Activated CD4-positive, alpha-beta T cell treated with anti-CD3 and anti-CD28 coated beads for 48 hours (primary cell): ENCODE measurements at places on chromosomes 7 and 10.

- no peak for DNase-seq
These were observed 529.1 kb upstream of the POM121L12 start for GRCh38 chr7:52506325-52506724.

DNA sequence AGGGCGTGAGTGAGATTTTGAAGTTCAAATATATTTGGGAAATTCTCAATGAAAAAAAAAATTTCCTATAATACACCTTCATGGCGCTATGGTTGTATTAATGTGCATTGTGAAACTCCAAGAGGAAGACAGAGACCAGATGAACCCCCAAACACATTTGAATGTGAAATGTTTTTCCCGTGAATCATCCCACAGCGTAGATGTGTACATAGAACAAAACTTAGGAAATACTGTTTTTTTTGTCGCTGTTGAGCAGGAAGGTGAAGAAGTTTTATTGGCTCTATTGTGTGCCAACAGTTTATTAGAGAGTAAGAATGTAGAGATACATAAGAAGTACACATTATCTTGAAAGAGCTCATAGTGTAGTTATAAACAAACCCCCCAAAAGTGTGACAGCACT is 134.0 kb downstream of the KCND2 start:
- no peak for DNase-seq

- DNase-seq: no peak
These were observed 281.8 kb downstream of the POU6F2 start for GRCh38 chr7:39259391-39260003.

DNA sequence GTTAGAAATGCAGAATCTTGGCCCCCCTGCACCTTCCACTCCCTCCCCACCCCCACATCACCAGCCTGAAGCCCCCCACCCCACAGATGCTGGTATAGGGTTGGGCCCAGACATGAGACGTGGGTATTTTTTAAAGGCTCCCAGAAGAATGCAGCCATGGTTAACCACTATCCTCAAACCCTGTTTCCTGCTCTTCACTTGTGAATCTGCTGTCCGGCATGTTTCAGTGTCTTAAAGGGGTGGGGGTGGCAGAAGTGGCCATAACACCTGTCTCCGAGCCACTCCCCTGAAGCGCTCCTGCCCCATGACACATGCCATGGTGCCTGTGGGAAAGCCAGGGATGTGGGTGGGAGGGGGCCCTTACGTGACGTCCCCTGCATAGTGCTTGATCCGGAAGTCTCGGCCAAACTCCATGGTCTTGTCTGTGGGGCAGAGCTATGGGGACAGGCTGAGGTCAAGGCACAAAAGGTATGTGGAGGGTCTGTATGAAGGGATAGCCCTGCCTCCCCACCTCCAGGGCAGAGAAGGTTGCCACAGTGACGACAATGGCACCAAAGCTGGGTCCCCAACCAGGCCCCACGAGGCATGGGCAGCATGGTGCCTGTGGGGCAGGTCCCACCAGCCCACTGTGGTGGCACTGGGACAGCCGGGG is 9.6 kb downstream of the MYO1G start:
- no peak for DNase-seq

GRCh38 chr10:70652761-70653657 is 19.3 kb upstream of the ADAMTS14 start:
- no peak for DNase-seq

DNA sequence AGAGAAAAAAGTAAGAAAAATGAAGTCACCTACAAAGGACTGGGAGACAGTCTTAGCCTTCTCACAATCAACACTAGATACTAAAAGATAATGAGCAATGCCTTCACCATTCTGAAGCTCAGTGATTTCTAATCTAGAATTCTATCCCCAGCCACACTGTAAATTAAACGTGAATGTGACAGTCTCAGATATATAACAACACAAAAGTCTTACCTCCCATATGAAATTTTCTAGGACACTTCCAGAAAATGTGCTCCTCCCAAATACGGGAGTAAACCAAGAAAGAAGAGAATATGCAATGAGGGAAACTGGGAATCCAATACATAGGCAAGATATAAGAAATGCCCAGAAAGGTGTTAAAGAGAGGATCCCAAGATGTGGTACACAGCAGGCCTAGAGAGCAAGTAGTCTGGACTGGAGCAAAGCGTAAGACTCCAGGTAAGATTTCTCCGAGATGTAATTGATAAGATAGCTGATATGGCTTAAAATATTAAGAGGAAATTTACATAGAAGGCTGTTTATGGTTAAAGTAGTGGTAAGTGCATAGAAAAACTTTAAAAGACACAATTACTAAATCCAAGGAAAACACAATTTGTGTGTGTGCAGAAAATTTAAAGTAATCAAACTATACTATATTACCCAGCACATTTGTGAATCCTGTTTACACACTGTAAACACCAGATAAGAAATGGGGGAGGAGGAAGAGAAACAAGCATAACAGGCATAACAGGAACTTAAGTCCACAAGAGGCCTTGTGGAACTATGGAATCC is 44.1 kb downstream of the SGMS1 start:
- DNase-seq: no peak

DNA sequence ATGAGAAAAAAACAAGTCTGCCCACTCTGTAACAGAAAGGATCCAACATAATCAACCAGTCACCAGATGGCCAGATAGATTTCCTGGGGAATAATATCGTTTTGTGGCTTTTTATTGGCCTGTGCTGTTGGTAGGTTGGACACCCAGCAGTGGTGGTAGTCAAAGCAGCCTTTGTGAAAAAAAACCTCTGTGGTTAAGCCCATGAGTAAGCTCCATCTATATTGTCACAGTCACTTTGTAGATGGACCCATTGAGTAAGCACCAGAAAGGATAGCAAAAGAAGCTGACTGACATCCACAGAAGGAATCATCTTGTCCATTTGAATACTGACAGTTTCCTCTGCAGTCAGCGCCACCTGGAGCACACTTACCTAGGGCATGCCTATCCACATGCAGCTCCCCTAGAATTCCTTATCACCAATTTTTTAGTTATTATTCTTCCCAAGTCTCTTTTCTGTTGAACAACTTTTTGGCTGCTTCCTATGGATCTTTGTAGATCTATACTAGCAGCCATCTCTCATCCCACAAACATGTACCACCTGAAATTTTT is 96.9 kb downstream of the IQUB start:
- no peak for DNase-seq

- DNase-seq: no peak
These were observed 5.0 kb downstream of the CALD1 start for GRCh38 chr7:134784251-134785049.

DNA sequence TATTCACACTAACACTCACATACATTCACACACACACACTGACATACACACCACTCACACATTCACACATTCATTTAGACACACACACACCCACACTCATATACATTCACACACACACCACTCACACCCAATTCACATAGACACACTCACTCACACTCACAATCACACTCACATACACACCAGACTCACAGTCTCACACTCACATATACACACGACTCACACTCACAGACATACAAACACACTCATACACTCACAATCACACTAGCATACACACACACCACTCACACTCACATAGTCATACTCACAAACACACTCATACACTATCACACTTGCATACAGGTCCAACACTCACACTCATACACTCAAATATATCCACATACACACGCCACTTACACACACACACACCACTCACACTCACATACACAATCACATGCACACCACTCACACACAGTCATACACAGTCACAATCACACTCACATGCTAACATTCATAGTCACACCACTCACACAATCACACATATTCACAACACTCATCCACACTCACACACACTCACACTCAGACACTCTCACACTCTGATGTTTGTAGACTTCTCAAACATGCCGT is 312.6 kb downstream of the SFMBT2 start:
- no peak for DNase-seq

DNA sequence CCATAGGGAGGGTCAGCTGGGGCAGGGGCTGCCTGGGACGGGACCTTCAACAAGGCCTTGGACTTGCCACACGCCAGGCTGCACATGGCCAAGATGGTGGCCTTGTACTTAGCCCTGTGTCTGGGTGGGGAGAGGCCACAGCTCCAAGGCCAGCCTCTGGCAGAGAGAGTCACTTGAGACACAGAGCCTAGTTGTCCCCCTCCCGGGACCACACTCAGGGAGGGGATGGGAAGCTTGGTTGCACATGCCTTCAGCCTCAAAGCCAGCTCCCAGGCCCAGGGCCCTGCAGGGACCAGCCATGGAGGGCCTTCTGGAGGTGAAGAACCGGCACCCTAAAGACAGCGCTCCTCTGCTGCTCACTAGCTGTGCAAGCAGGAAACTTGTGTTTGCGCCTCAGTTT is 16.7 kb downstream of the MMRN2 start:
- no peak for DNase-seq

DNA sequence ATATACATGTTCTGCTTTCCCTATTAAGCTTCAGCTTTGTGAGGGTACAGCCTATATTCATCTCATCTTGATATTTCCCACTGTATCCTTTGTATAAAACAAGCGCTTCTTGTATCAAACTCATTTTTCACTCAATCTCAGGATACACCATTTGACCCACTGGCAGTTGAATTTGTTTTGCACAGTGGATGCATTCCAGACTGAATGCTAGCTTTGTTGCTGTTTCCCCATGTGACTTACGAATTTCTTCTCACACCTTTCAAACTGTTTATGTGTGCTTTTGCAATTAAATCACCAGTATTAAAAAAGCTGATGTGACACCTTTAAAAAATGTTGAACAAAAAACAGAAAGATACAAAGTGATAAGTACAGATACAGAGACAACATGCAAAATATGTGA is 180.9 kb downstream of the ZNF438 start:
- DNase-seq: no peak

DNA sequence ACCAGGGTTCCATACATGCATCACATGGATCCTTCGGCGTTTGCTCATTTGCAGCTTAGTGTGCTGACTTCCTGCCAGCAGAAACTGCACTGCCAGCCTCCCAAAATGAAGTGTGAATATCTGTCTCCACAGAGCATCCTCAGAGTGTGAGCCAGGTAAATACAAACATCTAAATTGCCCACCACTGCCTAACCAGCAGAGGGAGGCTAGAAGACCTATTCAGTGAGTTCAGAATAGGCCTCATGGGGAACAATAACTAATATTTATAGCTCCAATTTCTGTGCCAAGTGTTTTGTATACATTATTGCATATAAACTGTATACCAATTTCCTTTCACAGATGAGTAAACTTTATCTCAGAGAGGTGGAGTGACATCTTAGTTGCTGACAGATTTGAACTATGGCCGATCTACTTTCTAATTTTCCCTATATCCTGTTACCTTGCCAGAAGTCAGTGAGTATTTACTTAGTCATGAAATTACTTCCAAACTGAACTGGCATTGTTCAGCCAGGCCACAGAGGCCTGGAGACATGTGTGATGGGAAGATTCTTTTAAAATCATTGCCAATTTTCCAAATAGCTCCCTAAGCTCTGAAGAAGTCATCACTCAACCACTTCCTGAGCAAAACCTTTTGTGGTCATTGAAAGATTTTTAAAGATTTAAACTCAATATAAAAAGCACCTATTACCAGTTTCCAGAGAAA is 926.5 kb upstream of the GHITM start:
- DNase-seq: no peak

DNA sequence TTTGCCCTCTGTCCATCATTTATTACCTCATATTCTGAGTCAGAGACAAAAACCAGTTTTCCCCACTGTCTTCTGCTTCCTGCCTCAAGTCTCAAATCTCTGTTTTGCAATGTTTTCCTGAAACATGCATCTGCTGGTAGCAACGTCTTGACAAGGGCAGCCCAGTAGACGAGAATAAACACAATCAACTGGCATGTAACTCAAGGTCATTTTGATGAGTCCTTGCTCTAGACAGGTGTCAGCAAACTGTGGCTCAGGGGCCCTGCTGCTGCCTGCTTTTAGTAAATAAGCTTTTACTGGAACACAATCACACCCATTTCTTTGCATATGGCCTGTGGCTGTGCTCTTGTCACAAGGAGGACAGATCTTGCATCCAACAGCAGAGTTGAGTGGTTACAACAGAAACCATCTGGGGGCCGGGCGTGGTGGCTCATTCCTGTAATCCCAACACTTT is 59.8 kb downstream of the ITIH5 start:
- DNase-seq: no peak

- no peak for DNase-seq
These were observed 73.8 kb upstream of the PAPSS2 start for GRCh38 chr10:87585565-87586514.

GRCh38 chr7:37344886-37345579 is 103.6 kb downstream of the ELMO1 start:
- no peak for DNase-seq

DNA sequence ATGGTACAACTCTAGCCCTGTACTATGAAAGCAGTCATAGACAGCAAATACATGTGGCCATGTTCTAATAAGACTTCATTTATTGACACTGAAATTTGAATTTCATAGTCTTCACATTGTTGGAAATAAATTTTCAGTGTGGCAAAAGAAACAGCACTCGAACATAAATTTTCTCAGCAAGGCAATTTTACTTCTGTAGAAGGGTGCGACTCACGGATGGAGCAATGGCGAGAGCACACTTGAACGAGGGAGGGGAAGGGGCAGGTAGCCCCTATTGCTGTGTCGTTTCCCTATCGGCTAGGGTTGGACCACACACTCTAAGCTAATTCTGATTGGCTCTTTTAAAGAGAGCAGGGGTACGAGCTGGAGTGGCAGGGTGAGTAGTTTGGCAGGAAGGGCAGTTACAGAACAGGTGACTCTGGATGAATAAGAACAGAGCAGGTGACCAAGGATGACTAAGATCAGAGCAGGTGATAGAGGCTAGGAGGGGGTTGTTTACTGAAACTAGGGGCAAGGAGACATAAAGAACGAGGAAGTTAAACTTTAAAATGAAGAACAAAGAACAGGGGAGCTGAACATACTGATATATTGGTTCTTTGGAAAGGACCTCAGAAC is 52.0 kb downstream of the LRRC4 start:
- no peak for DNase-seq

DNA sequence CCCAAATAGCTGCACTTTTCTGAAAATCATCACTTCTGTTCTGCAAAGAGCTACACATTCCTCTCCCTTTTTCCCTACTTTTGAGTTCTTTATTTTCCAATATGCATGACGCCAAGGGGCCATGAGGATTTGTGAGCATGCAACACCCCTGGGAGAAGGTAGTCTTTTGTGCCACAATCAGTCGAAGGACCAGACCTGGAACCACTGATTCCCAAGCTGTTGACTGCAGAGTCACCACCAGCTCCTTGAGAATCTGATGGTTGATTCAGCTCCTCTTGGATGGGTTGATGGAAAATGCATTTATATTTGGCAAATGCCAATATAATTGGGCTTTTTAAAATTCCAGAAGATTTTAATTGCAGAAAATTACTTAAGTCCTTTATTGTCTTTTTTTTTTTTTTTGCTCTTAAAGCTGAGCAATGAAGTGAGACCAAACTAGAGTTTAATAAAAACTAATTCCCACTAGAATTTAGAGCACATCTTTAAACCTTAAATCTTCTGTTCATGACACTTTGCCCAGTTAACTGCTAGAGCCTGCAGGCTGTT is 554.1 kb downstream of the TNS3 start:
- DNase-seq: no peak
